Breast epithelium (tissue), 4 donors: ENCODE measurements at places on chromosomes 1 and 21. TPM values are rescaled to one million over a fixed set of nuclear protein-coding genes. Genes with fewer than 3 reads are reported as not detected.

The NEK2 gene
- total RNA-seq = not detected

The SDC3 gene
- total RNA-seq = 37.8 TPM

The FCRL4 gene
- total RNA-seq = not detected

DNA sequence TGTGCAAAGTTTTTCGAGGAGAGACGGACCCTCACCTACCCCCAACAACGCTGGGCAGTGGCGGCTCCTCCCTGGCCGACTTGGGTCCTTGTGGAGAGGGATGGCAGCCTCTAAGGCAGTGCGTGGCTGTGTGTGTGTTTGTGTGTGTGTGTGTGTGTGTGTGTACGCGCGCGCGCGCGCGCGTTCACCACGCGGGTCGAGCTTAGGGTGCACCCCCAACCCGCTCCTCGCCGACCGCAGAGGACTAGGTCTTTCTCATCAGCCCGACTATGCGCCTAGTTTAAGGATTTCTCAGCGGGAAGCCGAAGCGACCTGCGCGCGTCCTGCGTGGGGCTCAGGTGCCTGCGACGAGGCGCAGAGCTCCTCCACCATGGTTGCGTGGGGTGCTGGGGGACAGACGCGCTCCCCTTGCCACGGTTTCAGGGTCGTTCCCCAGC is 940 bp downstream of the SOX13 start:
- peak overlapping the region; percentile 88 for H3K27ac ChIP-seq
- no peak for DNase-seq
- peak overlapping the region; percentile 83 for H3K4me3 ChIP-seq
- no peaks in the 10 kb centered on the region for H3K36me3 ChIP-seq

- no peaks in the 10 kb centered on the region for H3K27me3 ChIP-seq
- no peak overlapping the region for H3K27ac ChIP-seq
- H3K36me3 ChIP-seq = no peaks in the 10 kb centered on the region
- H3K4me1 ChIP-seq = no peaks in the 10 kb centered on the region
- no peak for DNase-seq
Measured at GRCh38 chr1:23108918-23109533, 59.6 kb downstream of the LUZP1 start.

DNA sequence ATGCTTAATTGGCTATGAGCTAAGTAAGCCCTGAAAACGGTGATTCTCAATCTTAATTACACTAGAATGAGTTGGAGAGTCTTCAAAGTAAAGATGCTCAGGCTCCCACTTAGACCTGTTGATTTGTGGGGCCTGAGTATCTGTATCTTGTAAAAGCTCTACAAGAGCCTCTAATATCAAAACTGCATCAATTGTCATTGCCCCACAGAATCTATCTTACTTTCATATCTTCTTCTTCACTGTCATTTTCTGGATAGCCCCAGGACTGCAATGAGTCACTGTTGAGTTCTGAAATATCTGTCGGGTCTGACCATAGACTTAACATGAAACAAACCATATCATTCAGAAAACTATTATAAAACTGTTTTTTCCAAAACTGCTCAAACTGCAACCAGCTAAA is 102.8 kb upstream of the SERTAD4 start:
- no peaks in the 10 kb centered on the region for H3K4me1 ChIP-seq
- H3K27ac ChIP-seq = no peak overlapping the region
- H3K4me3 ChIP-seq = no peak overlapping the region
- no peaks in the 10 kb centered on the region for H3K36me3 ChIP-seq

GRCh38 chr1:213251972-213252371 is 200.9 kb downstream of the RPS6KC1 start:
- no peaks in the 10 kb centered on the region for H3K4me1 ChIP-seq
- H3K27ac ChIP-seq = no peak overlapping the region
- no peaks in the 10 kb centered on the region for H3K27me3 ChIP-seq
- no peak overlapping the region for H3K4me3 ChIP-seq
- no peak for DNase-seq
- no peaks in the 10 kb centered on the region for H3K36me3 ChIP-seq

GRCh38 chr1:56838759-56839158 is 15.8 kb upstream of the C8A start:
- no peak for DNase-seq
- H3K4me3 ChIP-seq = no peak overlapping the region
- H3K27ac ChIP-seq = no peak overlapping the region
- H3K4me1 ChIP-seq = no peaks in the 10 kb centered on the region
- H3K36me3 ChIP-seq = no peaks in the 10 kb centered on the region

DNA sequence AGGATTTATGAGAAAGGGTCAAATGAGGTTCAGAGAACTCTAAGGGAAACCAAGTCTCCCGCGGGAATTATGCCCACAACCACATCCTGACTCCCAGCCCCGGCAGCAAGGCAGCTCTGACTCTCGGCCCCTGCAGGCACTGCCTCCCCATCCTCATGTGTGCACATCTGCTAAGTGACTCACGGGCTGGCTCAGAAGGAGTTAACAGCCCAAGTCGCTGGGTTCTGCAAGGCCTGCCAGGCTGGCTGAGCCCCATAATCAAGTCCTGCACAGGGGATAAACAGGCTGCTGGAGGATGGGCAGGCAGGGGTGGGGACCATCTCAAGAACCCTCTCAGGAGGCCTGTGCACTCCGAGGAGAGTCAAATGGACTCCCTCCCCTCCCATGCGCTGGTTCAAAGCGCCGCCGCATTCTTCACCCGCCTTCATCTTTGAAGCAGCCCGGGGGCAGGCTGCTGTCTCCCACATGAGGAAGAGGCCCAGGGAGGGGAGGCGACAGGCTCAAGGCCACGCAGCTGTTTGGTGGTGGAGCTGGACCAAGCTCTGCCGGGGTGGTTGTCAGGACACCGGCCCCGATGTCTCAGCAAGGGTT is 344.3 kb downstream of the MATN1 start:
- peak overlapping the region; percentile 48 for H3K27ac ChIP-seq
- peak; percentile 51 for DNase-seq
- no peaks in the 10 kb centered on the region for H3K27me3 ChIP-seq
- no peaks in the 10 kb centered on the region for H3K36me3 ChIP-seq
- peaks cover 6% of the 10 kb centered on the region for H3K4me1 ChIP-seq
